ENCODE measurements at places on chromosomes 5 and 9.
A peak's percentile ranks its signal among the peaks of the same experiment; 100 is the strongest.

- DNase-seq, result no peak
Measured at GRCh38 chr5:135467051-135467625, 15.0 kb upstream of the TIFAB start.

GRCh38 chr5:95870105-95870672 is 47.7 kb upstream of the GLRX start:
- peak; percentile 64 for DNase-seq

DNA sequence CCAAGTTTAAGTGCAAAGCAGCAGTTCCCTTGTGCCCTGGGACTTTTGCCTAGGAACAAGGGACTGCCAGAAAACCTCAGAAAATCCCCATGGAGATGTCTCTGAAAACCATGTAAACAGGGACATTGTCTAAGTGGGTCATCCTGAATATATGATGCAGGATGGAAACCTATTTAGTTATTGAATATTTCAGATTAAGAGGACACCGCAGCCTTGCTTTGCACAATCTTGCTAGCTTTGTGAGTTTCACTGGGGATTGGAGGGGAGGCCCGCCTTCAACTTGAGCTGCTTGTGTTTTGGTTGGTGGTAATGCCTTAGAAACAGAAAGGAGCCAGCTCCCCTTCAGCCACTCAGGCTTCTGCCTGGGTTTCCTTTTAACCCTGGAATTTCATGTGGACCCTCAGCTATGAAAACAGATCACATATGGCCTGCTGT is 112.8 kb downstream of the C9orf152 start:
- no peak for DNase-seq

- no peak for DNase-seq
Measured at GRCh38 chr5:98614341-98614740, 159.1 kb upstream of the RGMB start.

GRCh38 chr9:106082621-106083020 is 388.3 kb downstream of the TMEM38B start:
- no peak for DNase-seq

DNA sequence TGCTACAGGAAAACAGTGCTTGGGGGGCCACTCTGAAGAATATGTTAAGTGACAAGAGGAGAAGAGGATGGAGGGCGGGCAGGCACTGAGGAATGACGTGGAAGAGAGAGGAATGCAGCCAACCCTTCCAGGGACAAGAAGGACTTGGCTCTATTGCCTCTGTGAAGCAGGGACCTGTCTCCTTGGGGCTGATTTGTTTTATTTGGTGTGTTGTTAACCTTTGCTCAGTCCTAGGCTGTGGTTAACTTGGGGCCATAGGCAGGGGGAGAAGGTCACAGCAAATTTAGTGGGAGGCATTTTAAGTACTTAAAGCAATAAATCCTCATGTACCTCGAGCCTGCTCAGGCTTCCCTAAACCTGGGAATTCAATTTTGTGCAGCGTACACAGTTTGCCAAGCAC is 39.9 kb downstream of the KIF4B start:
- DNase-seq, result no peak

GRCh38 chr9:106771608-106772007 is 91.4 kb upstream of the ZNF462 start:
- no peak for DNase-seq

All from activated naive CD4-positive, alpha-beta T cell treated with anti-CD3 and anti-CD28 coated beads, Interleukin-2, amount 50 U/mL, for 72 hours (primary cell).